ENCODE measurements at places on chromosomes 3 and 15.
A peak's percentile ranks its signal among the peaks of the same experiment; 100 is the strongest.

DNA sequence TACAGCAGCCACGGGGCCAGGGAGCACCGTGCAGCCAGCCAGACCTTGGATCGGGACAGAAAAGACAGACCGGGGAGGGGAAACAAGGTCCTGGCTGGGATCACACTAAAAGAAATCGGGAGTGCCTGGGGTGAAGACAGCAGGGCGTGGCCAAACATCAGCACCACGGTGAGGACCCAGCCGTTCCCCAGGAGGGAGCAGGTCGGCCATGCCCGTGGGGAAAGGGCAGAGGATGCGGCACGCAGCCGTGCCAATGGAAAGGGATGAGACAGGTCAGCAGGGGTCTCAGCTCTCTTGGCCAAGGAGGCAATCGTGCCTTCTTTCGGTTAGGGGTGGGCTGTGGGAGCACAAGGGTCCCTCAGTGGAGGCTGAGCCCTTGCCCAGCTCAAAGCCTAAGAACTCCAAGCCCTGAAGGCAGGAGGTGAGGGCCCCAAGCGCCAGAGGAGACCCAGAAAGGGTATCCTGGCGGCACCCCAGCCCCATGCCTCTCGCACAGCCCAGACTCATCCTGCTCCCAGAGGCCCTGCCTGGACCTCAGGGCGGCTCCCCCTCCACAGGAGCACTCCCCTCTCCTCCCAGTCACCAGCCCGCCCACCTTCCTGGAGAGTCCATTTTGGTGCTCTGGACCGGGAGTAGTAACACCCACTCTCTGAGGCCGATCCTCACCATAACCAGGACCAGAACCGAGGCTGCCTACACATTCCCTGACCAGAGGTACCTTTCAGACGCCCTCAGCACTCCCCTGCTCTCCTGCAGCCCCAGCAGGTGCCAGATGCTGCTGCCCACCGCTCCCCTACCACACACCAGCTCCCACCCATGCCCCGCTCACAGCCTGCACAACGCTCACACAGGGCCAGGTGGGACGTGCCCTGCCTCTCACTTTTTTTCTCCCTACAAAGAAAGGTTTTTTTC is 23.2 kb upstream of the OCA2 start:
- DNase-seq = no peak

DNA sequence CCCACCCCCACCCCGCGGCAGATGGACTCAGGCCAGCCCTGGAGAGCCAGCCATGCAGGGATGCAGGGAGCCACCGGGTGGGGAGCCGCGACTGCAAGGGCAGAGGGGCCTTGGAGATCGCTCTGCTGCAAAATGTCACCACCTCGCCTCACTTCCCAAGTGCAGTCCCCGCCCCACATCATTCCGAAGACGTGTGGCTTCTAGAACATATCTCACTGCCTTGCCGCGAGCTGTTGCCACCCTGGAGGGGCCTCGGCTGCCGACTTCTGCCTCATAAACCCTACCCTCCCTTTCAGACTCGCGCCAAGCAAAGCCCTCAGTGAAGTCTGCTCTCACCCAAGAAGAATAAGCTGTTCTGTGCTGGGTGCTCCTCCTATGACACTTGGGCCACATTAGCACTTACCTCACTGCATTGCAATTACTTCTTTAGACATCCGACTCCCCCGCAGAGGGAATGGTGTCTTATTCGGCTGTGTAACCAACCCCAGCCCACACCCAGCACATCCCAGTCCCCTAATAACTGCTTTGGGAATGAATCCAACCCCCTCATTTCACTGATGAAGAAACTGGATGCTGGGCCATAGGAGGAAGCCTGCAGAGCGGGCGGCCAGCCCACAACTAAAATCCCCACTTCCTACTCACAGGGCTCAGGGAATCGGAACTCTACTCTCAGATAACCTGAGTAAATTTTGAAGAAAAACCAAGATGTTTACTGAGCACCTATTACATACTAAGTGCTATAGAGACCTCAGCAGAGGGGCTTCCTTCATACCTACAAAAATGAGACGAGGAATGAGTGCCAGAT is 8.6 kb downstream of the TLE3 start:
- no peak for DNase-seq

GRCh38 chr3:30140356-30141075 is 465.9 kb upstream of the TGFBR2 start:
- no peak for DNase-seq

DNA sequence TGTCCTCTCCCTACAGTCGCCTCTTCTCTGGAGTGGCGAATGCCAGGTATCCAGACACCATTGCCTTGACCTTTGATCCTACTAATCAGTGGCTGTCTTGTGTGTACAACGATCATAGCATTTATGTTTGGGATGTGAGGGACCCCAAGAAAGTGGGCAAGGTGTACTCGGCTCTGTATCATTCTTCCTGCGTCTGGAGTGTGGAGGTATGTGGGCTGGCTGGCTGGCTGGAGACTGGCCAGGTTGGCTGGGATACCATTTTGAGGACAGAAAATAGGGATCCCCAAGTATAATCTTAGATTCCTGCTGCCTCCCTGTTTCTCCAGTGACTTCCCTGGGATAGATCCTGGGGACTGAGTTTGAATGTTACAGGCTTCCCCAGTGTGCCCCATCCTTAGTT is 13.4 kb upstream of the JMJD7 start:
- DNase-seq = no peak

DNA sequence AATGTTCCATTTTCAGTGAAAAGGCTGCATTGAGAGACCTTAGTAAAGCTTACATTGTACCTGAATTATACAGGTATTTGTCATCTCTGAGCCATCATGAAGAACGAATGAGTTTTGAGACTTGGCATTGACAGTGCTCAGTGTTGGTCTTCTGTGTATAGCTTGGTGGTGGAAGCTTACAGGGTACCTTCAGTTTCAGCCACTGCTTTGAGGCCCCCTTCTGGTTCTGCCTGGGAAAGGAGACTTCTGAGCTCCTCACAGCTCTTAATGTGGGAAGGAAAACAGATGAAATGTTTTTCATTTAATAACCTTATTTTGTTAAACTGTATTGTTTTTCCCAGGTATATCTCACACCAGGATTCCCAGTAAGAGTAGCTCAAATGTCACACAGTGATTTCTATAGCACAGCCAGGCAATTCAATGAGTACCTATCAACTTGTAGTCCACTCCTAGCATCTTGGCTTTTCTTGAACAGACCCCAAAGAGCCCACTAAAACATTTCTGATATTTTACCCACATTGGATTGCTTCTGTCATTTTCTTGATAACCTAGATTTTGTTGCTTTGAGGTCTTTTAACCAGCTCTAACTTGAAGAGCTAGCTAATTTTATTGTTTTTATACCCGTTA is 5.6 kb downstream of the SERPINI1 start:
- peak; percentile 12 for DNase-seq

DNA sequence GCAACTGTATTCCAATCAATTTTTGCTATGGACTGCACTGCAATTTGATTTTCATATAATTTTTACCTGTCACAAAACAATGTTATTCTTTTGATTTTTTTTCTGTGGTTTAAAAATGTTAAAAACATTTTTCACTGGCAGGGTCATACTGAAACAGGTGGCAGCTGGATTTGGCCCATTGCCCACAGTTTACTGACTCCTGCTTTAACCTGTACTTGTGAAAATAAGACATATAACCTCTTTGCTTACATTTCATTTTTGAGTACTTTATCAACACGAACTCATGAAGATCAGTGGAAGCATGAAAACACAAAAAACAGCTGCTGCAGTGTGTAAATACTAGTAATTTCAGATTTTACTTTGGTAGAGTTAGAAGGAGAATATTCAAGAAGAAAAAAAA is 313.1 kb downstream of the WDR72 start:
- DNase-seq = no peak

DNA sequence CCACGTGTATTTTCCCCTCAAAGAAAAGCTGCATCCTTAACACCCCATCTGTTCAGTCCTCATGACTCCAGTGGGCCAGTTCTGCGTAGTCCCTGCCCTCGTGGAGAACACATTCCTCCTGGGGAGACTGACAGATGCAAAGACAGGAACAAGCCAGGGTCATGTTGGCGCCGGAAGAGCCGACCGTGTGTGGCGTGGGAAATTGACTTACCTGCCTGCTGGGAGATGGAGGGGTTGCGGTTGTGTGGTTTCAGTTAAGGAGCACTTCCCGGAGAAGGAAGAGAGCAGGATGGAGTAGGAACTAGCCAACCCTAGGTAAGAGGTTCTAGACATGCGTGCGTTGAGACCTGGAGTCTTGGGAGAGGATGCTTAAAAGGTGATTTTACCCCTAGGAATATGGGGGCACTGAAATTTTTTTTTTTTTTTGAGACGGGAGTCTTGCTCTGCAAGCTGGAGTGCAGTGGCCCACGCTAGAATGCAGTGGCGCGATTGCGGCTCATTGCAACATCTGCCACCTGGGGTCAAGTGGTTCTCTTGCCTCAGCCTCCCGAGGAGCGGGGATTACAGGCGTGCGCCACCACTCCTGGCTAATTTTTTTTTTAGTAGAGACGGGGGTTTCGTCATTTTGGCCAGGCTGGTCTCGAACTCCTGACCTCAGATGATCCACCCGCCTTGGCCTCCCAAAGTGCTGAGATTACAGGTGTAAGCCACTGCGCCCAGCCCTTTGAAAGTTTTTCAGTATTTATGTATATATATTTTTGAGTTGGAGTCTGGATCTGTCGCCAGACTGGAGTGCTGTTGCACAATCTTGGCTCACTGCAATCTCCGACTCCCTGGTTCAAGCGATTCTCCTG is 1.4 kb downstream of the VHL start:
- DNase-seq = no peak

DNA sequence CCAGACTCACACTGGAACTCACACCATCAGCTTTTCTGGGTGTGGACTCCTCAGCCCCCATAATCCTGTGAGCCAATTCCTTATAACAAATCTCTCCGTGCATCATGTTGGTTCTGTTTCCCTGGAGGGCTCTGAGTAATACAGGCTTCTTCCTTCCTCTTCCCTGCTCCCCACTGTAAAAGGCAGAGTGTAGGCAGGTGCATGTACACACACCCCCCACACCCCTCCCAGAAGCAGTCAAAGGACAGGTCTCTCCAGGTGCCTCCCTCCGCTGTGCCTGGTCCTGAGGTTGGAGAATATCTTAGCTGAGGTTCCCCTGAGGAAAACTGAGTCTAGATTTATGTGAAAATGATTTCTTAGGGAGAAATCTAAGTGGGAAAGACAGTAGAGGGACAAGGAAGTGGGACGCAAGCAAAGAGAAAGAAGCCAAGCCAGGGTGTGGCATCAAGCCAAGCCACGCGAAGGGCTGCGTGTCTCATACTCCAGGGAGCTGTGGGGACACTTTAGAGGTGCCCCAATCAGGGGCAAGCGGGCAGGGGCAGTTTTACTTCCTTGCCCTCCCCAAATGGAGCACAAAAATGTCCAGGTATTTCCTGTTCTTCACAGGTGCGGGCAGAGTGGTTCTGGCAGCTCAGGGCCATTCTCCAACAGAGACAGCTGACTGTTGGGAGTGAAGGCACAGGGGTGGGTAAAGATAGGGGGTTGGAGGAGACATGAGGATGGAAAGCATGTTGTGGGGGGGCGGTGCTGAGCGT is 86.6 kb downstream of the HMG20A start:
- DNase-seq = no peak

DNA sequence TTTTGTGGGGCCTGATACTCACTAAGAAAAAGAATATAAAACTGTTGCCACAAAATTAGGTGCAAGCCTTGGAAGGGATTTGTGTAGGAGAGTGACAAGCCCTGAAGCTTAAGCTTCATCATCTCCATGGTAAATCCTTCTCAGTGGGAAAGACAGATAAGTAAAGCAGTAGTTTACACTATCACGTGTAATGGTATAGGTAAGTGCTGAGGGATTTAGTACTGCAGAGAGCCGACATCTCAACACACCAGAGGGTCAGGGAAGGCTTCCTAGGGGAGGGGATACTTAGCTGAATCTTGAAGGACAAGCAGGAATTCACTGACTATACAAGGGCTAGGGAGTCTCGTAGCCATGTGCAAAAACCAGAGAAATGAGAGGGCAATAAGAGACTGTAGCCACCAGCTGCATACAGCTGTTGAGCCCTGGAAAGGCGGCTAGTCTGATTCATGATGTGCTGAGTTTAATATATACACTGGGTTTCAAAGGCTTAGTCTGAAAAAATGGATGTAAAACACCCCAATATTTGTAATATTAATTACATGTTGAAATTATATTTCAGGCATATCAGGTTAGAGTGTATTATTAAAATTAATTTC is 11.1 kb downstream of the SLC24A1 start:
- DNase-seq = no peak

DNA sequence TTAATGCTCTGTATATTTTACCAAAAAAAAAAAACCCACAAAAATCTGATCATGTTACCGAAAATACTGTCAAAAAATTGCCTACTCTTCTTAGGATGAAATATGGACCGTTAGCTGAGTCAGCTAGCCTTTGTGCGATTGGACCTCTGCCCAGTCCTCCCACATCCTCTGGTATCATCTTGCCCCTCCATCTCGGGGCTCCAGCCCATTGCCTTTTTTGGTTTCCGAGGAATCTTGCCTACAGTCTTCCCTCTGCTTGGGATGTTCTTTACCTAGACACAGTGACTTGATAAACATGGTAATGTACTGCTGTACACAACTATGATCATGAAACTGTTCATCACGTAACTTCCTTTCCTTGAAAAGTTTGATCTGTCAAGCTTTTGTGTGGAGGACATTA is 371.4 kb downstream of the SV2B start:
- no peak for DNase-seq

DNA sequence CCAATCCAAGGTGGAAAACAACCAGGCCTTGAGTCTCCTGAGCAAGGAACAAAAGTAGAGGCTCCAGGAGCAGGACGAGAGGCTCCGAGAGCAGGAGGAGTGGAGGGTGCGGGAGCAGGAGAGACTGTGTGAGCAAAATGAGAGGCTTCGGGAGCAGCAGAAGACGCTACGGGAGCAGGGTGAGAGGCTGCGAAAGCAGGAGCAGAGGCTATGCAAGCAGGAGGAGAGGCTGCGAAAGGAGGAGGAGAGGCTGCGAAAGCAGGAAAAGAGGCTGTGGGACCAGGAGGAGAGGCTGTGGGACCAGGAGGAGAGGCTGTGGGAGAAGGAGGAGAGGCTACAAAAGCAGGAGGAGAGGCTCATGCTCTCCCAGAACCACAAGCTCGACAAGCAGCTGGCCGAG is 60.3 kb upstream of the UBE2Q2 start:
- DNase-seq = no peak

- DNase-seq = no peak
Measured at GRCh38 chr3:33064929-33065328, 32.0 kb downstream of the GLB1 start.
